ENCODE measurements at places on chromosomes 2 and 18.

DNA sequence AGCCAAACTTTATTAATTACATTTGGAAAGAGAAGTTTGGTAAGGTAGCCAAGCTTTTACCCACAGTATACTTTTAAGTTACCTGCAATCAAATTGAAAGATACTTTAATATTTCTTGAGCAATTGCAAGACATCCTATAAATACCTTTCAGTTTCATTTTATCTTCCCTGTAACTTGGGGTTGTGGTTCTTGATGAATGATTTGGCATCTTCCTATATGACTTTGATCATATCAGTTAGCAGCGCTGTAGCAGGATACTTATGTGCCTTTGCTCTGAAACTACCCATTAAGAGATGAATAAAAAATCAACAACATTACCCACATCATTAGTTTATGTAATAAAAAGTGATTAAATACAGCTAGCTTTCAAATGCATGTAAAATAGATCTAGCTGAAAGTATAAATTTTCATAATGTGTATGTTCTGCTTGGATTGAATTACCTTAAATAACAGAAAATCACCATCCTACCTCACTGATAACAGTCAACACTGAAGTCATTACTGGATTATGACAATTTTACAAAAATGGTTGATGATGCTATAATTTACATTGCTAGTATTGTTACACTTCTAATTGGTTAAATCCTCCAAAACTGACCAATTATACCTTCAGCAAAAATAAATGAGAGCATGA lies 50.4 kb downstream of the MMADHC start:
- no peak for DNase-seq

DNA sequence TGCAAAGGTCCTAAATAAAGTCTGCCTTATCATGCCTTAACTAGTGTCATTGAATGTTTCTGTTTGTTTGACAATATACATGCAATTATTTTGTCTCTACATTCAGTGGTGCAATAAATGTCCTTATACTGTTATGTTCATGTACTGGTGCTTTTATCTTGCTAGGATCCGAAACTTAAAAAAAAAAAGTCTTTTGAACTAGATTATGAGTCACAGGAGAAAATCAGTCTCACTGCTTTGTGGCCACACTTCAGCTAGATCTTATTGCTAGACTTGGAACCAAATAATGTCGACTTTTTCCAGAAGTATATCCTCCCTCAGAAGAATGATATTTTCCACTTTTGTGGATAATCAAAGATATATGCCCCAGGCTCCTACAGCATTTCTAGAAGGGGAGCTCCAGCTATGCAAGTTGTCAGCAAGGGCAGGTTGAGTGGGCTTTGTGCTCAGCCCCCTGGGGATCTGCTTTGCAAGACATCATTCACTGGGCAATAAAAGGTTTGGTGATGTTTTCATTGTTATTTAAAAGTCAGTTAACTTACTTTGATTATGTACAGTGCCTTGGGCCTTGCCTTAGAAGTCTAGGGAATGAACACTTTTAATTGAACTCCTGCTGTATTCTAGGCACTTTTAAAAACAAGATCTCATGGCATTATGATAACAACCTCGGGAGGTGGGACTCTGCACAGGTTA lies 157.1 kb upstream of the LRRTM1 start:
- DNase-seq: no peak

DNA sequence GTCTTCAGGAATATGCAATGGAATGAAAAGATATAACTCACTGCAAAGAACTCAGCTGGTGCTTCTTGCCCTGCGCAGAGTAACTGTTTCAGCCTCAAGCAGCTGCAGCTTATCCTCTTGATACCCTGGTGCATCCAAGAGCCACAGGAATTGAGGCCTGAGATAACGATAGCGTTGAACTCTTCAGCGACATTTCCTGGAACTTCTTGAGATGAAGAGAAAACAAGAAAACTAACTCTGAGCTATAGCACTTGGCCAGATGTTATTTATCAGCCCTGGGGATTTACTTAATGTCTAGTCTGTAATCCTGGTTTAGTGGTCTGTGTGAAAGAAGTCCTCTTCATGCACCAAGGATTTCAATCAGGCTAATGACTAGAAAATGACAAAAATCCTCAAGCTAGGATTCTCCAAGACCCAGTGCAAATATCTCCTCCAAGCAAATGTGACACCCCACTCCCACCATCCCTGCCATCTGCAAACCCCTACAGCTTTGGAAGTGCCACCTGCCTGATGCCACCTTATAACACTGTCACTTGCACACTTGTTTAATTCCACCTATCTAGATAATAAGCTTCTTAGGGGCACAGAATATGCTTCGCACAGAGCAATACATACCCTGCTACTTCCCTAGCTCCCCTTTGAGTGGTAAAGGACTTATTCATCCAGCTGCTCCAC lies 40.6 kb downstream of the EHD3 start:
- no peak for DNase-seq

DNA sequence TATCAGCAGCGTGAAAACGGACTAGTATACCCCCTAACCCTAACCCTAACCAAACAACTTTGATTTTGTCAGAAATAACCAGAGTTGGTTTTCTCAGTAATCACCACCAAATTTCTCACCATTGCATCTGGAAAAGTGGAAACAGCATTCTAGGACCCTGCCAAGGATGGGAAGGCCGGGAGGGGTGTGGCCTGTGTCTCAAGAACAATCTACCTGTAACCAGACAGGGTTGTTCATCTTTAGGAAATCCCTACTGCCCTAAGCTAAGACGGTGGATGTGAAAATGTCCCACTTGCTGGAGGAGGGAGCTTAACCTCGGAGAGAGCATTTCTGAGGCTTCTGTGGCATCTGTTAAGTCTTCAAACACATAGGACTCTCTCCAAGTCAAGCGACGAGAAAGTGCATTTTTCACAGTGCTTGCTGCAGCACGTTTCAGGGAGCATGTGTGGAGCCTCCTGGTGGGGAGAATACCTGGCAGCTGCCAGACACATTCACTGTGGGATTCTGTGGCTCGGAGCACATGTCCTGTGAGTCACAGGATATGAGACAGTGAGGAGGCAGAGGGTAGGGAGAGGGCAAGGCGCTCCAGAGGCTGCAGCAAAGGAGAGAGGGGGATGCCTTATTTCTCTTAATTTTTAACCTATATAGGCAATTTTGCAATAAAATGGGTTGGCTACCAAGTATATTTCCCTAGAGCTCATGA lies 207.5 kb downstream of the SPP2 start:
- DNase-seq: peak; percentile 97

GRCh38 chr2:236658974-236659757 lies 89.5 kb downstream of the ACKR3 start:
- no peak for DNase-seq

DNA sequence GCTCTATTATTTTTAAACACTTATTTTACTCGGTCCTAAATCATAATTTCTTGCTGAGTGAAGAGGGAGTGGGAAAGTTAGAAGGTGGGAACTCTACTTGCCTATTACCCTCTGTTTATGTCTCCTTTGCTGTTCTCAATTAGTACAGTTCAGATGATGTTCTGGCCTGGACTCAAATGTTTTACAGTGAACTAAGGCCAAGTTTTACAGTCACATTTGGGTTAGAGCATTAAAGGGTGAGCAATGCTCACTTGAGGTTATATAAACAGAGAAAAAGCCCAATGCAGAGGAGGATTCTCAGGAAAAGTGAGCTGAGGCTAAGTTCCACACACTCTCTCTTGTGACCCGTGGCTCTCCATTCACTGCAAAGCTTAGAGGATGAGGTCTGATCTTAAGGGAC lies 52.4 kb downstream of the ITSN2 start:
- no peak for DNase-seq

GRCh38 chr18:76504749-76505148 lies 9.7 kb upstream of the ZNF516 start:
- DNase-seq: no peak

DNA sequence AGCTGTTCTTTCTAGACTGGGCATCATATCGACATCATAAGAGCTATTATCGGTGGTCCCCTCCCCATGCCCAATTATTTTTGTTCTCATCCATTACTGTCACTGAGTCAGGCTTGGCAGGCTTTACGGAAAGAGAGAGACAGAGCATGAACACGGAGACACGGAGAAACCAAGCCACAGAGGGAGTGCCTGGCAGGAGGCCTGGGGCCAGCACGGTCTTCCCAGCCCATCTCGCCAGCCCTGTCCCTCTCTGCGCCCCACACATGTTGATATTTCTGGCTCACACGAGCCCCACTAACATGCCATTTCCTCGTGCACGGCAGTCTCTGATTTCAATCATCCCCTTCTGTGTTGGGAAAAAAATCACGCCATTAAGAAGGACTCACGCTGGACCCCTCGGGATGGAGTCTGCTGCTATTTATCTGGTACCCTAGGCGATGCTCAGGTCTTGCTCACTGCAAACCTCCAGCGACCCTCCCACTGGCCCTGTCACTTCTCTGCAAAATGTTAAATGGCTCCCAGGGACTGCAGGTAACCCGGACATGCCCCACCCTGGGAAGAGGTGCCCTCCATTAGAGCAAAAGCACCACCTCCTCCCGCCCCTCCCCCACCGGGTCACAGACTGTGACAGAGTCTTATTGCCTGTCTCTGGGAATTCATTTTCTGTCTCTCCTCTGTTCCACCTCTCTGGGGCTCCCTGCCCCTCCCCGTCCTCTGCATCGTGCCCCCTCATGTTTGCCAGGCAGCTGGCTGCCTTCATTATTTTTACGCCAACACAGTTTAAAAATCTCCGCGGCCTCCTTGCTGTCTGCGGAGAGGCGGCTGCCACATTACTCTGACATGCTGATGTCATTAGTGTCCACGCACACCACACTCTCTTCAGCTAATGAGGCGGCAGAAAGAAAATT lies 40.1 kb upstream of the GBX2 start:
- no peak for DNase-seq

DNA sequence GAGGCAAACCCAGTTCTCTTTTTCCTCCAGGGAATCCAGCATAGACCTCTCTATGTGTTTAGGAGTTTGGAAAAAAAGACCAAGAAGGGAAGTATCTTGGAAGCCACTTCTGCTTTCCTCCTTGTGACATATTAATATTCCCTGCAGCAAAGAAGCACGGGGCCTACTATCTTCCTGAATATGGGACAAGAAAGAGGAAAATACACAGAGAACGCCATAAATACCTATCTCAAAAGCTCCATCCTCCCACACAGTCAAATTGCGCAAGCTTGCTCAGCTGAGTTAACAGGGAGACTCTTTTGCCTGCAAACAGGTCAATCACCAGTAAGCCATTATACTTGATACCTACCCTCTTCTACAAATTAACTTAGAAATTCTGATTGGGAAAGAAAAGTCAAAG lies 16.7 kb upstream of the RAPH1 start:
- no peak for DNase-seq

DNA sequence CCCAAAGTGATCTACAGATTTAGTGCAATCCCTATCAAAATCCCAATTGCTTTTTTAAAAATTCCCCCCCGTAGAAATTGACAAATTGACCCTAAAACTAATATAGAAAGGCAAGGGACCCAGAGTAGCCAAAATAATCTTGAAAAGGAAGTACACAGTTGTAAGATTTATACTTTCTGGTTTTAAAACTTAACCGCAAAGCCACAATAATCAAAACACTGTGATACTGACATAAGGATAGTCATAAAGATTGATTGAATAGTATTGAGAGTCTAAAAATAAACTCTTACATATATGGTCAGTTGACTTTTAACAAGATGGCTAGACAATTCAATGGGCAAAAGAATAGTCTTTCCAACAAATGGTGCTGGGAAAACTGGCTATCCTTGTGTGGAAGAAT lies 58.7 kb upstream of the GAREM2 start:
- DNase-seq: no peak

GRCh38 chr18:35205199-35205712 lies 35.6 kb upstream of the ZNF397 start:
- DNase-seq: no peak

GRCh38 chr18:37533647-37534584 lies 31.7 kb downstream of the CELF4 start:
- no peak for DNase-seq

DNA sequence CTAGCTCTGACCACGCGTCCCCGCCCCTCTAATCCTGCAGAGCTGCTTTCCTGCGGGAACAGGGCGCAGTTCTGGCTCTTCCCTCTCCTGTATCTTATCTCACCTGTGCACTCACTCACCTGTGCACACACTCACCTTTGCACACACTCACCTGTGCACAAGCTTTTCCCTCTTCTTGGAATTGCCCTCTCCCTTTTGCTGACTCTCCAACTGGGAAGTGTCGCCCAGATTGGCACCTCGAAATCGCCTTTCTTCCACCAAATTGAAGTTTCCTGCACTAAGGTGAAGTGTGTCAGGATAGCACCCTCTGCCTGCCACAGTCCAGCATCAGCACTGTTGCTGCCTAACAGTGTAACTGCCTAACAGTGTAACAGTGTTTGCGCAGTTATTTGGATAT lies 566 bp upstream of the CMPK2 start:
- peak; percentile 51 for DNase-seq

GRCh38 chr18:42192251-42193248 lies 237.5 kb downstream of the PIK3C3 start:
- peak; percentile 13 for DNase-seq

DNA sequence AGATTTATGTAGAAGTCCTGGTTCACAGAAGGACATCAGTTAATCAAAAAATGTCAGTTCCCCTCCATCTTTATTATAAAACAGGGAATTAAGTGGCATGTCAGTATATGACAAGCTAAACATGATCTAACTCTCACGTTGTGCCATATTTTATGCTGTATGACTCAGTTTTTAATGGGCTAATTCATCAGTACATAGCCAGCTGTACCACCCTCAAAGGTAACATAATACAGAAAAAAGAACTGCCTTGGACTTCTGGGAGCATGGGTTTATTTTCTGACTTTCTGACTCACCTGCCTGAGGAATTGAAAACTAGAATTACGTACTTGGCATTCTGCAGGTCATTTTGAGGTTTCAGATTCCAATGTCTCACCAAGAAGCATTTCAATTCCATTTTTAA lies 135.7 kb downstream of the CMPK2 start:
- no peak for DNase-seq

DNA sequence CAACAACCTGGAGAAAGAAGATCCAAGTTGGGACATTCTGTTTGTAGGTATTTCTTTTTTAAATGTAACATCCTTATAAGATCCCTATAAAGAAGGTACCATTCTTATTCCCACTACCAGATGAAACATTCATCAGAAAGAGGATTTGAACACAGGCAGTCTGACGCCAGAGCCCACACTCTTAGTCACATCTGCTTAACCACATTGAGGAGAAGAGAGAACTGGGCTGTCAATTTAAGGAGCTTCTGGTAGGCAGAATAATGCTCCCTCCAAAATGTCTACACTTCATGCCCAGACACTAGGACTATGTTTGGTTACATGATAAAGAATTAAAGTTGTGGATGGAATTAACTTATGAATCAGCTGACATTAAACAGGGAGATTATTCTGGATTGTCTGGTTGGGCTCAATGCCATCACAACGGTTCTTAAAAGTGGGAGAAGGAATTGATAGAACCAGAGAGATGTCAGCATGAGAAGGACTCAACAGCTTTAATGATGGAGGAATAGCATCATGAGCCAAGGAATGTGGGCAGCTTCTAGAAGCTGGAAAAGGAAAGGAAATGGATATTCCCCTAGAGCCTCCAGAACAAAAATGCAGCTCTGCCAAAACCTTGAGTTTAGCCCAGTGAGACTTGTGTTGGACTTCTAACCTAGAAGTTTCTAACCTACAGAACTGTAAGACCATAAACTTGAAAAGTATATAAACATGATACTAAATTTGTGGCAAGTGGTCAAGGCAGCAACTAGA lies 82.2 kb downstream of the KLF7 start:
- DNase-seq: no peak
